ENCODE measurements at places on chromosomes 7 and 10.

DNA sequence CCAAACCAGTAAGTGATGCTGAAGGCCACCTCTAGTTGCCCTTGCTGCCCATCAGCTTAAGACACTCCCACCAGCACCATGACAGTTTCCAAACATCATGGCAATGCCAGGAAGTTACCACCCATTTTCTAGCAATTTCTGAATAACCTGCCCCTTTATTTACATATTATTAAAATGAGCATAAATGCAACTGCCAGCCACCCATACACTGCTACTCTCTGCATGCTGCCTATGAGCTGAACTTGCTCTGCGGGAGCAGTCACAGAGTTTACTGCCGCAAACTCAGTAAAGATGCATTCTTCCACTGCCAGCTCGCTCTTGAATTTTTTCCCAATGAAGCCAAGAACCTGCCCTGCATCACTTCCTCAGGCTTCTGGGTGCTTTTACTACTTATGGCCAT is 212.6 kb downstream of the SH2D4B start:
- no peak for DNase-seq

GRCh38 chr7:67209256-67209655 is 212.6 kb downstream of the TYW1 start:
- DNase-seq: no peak

- DNase-seq: no peak
Observed at GRCh38 chr10:83179371-83179770, 959.9 kb upstream of the GHITM start.

DNA sequence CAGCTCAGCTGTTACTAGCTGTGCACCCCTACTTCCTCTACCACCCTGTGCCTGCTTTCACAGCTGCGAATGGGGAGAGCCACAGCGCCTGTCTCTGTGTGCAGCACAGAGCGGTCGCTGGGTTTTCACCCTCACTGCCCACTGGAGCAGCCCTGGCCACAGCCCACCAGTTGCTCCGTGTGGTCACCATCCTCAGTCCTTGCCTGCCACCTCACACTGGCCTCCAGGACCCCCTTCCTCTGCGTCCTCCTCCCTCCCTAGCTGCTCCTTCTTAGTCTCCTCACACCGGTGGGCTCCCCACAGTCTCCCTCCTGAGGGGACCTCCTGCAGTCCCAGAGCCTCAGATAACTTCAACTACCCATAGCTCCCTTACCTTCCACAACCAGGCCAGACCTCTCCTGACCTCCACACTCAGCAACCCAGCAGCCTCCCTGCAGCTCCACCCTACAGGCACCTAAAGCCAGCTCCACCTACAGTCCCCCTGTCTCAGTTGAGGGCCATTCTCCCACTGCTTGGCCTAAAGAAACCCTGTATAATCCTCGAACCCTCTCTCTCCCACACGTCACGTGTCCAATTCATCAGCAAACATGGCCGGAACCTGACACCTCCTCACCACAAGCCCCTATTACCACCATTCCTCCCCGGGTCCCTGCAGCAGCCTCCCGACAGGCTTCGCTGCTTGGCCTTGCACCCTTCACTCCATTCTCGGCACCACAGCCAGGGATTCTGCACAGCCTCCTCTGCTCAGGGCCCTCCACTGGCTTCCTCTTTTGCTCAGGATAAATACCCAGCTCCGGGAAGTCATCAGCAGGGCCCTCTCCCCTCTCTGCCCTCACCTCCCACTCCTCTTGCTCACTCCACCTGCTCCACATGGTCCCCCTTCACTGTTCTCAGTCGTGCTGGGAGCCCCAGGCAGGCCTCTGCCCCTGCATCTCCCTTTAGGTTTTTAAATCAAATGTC is 28.1 kb downstream of the PLAC9 start:
- no peak for DNase-seq

DNA sequence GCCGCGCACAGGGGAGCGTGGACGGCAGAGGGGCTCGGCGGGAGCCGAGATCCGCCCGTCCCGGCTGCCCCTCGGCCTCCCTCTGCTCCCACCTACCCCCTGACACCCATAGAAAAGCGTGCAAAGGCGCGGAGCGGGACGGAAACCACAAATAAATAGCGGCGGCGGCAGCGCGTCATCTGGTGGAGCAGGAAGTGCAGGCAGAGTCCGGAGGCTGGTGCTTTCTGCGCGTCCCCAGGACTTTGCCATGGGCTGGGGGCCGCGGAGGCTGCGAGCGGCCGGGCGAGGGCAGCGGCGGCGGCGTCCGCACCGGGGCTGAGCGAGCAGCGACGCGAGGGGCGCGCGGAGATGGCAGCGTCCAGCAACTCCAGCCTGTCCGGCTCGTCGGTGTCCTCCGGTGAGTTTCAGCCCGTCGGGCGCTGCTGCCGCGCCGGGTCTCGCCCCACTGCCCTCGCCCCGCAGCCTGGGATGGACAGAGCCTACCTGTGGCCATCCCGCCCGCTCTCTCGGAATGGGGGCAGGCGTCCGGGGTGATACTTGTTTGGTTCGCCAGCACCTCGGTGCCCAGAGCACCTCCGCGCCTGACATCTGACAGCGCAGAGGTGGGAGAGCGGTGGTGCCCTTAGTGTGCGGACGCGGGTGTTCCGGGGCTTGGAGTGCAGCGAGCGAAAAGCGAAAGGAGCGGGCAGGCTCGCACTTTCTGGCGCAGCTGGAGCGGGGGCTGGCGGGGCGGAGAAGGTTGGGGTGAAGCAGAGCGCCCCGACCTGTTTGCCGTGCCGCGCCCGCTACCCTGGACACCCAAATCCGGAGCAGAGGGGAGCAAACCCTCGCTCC is at the start of gene CHN2:
Gene CHN2, plus strand, starts transcription at position 182 of the 834 bp plus-strand sequence.
- DNase-seq: peak; percentile 11

GRCh38 chr7:132286836-132287235 is 289.4 kb downstream of the PLXNA4 start:
- no peak for DNase-seq

- no peak for DNase-seq
Observed at GRCh38 chr10:103845972-103846371, 9.4 kb downstream of the SH3PXD2A start.

DNA sequence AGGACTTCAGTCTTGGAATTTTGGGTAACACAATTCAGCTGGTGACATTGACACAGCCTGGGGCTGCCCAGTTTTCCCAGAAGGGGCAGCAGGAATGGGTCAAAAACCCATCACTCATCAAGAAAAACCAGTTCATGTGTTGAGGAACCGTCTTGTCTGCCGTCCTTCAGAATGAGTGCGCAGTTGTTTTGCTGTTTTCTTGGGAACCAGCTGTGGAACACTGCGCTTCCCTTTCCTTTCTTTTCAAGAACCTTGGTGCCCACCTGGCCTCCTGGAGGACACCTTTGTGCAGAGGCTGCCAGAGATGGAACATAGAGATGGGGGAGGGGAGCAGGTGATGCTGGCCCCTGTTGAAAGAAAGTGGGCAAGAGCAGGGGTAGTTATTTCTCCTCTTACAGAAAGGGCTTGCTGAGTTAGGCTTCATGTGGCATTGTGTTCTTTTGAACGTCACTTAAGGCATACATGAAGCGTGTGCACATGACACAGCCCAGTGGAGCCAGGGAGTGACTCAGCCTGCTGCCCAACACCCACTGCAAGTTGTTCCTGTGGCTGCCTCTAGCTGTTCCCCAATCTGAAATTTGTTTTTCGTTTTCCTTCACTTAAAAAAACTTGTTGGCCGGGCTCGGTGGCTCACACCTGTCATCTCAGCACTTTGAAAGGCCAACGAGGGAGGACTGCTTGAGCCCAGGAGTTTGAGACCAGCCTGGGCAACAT is 87.4 kb upstream of the TNS3 start:
- peak; percentile 98 for DNase-seq

- DNase-seq: peak; percentile 52
Observed at GRCh38 chr10:35789996-35790395, 147.9 kb upstream of the FZD8 start.

DNA sequence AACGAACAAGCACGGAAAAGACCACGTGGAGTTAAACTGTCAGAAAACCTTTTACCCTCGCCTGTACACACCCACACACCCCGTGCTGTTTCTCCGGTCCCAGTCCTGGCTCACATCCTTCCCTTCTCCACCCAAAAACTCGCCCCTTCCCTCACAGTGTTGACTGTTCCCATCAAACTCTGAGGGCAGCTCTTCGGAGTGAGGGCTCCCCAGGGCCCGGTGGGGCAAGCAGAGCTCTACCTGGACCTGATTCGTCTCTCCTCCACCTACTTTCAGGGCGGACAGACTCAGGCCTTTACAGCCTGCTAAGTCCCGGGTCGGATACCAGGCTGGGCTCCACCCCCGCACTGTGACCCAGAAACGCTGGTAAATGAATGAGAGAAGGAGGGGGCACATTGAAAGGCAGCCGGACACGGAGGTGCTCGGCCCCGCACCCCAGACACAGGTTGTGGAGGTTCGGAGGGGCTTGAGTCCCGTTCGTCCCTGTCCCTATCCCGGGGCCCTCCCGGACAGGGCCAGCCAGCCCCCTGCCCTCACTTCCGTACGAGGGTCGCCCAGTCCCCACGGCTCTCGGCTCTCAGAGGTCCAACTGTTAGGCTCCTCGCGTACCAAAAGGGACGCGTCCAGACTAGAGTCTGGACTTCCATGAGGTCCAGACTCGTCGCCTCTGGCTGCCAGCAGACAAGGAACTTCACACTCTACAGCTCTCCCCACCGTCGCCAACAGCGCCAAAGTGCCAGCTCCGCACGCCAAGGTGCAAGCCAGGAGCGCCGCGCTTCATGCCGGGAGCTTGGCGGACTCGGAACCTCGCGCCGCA is 31.7 kb upstream of the ASL start:
- peak; percentile 28 for DNase-seq

DNA sequence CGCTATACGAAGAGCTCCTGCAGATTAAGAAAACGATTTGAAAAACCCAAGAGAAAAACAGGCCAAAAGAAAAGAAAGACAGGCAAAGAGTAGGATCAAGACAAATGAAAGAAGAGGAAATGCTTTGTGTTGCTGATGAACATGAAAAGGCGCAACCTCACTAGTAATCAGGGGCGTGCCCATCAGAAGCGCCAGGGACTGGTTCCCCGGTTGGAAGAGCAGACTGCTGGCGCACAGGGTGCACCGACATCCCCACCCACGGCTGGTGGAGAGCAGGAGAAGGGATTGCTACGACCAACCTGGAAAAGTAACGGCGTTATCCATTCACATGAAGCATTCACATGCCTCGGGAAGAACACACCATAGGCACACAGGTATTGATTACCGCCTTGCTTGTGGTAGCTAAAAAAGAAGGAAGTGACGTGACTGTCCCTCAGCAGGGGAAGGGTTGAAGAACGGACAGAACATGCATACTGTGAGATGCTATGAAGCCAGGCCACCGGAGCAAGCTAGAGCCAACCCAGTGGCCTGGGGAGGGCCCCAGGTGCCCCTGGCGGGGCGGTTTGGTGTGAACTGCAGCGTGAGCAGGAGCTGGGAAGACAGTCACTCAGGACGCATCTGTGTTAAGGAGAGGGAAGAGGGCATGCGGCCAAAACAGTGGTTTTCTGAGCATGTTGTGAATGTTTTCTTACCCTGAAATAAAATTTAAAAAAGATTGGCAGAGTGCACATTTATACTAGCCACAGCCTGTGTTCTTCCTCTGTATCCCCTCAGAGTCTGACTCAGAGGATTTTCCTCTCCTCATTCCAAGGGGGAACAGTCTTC is 18.3 kb downstream of the AGAP3 start:
- peak; percentile 92 for DNase-seq

DNA sequence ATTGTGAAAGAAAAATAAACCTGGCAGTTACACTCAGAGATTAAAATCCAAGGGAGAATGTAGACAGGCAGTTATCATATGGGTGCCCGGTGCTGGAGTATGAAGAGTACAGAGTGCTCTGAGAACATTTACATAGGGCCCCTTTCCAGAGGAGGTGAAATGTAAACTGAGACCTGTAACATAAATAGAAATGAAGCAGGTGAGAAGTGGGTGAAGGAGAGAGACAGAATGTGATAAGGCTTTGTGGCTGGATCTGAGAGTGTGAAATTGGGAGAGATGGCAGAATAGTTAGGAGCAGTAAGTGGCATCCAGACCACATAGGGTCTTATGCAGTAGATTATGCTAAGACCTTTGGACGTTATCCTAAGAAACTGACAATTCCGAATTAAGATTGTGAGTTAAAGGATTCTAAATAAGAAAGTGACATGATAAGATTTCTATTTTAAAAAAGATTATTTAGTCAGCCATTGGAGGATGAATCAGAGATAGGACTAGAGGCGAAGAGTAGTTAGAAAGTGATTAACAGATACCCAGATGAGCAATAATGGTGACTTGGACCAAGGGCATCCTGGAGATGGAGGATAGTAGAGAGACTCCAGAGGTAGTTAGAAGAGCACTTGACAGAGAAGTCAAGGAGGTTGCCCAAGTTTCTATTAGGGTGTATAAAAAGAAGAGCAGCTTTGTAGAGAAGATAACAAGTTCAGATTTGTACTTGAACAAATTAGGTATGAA is 36.7 kb downstream of the DNAH11 start:
- peak; percentile 2 for DNase-seq

- no peak for DNase-seq
Observed at GRCh38 chr7:116340943-116341907, 130.9 kb downstream of the TES start.

DNA sequence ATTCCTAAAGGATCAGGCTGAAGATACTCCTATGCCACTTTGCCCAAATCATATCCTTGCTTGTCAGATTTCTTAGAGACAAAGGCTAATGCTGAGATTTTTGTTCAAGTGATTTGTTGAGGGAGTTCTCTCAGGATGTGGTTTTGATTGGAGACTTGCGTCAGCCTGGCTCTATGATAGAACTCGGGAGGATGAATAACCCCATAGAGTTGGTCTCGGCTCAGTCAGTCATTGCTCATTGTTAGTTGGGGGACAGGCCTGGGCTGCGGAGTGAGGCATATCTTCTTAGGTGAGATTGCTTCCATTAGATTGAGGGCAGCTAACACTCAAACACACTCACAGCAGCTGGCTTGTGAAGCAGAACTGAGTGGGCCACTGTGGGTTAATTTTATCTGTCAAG is 203.4 kb downstream of the KIF20B start:
- DNase-seq: peak; percentile 3

- DNase-seq: no peak
Observed at GRCh38 chr7:3250725-3251124, 50.3 kb upstream of the SDK1 start.

GRCh38 chr10:35025916-35026315 is 64.2 kb downstream of the CUL2 start:
- DNase-seq: peak; percentile 72

GRCh38 chr7:150871601-150872000 is 19.3 kb downstream of the AOC1 start:
- DNase-seq: peak; percentile 54

DNA sequence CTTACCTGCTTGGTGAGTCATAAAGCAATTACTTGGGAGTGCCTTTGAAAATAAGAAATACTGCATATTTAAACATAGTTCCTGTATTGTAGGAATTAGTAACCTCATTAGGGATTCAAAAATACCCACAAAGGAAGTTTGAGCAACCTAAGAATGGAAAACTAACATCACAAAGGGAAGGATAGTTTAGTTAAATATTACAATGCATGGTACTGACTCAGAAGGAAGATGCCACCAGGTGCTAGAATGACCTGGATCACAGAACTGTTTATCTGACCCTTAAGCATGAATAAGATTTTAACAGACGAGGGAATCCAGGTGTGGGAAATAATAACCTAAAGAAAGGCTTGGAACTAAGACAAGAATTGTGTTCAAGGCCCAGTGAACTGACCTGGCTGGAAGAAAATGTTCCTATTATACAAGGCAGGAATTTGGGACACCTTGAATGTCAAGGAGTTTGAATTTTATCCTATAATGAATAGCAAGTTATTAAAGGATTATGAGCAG is 106.4 kb downstream of the GSAP start:
- no peak for DNase-seq
